ENCODE measurements at places on chromosomes 7 and 10.

DNA sequence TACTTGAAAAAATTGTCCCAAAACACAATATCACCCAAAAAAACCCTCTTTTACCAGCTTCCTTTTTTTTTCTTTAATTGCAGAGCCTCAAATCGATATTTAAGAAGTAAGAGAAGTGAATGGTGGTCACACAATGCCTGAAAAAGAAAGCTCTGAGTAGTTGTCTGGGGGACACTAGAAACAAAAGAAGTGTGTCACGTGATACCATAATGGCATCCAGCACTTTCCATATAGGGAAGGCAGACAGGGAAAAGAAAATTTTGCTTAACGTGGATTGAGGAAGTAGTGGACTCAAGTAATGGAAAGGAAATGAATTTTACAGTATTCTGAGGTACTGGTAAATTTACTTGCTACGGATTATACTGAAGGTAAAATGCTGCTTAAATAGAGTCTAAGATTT is 765.9 kb upstream of the C7orf33 start:
- DNase-seq: no peak

DNA sequence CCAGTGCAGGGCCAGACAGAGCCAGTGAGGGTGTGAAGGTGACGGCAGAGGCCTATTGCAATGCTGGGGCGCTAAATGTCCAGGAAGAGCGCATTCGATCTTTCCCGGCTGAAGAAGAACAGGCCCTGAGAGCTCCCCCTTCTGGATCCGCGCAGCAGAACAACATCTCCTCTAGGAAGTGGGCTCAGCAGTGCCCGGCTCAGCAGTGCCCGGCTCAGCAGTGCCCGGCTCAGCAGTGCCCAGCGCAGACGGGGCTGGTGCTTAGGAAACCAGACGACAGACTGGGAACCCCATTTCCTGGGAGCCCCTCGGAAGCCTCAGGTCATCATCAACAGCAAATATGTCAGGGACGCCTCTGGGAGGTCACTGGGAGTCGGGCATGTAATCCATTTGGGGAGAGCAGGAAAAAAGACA is 4.7 kb upstream of the NOS3 start:
- DNase-seq: peak; percentile 49

DNA sequence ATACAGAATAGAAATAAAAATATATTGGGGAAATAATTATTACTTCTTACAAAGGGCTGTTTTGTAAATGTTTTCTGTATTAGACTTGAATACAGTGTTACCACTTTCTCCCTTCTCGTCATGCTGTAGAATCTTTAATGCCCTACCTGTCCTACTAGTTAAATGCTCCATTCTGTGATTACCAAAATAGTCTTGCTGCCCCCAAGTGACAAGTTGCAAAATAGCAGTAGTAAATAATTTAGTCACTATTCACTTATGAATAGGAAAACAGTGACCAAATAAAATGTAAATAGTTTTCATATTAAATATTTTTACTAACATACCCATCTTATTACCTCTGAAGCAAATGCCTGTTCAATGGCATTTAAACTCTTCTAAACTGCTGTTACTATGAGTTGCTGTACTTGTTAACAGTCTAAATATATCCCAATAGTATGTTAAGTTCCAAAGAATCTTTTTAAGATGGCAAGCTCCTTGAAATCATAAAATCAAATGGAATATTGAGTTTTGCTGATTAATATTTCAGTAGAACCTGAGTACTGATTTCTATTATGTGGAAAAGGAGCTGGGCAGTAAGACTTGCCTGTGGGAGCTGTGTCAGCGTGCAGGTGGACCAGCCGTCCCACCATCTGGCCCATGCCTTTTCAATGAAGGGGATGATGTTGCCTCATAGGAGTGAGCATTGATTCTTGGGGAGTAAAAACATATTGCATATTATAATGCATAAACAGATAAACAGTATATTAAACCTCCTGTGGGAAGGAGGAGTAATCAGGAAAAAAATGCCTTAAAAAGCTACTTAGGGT is 18.1 kb upstream of the OIT3 start:
- DNase-seq: no peak

DNA sequence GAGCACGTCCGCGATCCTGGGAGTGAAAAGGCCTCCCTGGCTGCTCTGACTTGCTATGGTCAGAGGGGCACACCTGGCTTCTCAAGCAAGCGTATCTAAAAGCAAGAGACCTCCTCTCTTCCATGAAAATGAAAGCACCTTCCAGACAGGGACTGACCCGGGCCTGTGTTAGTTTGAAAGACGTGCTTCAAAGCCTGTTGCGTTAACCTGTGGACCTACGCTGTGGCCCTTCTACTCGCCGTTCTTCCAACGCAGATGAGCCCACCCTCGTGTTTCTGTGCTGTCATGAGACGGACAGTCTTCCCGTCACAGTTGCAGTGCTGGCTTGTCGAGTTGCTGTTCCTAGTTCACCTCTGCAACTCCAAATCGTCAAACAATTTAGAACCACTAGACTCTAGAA is 15.5 kb upstream of the GDI2 start:
- no peak for DNase-seq

GRCh38 chr7:4837803-4838625 is 23.8 kb downstream of the PAPOLB start:
- DNase-seq: no peak

DNA sequence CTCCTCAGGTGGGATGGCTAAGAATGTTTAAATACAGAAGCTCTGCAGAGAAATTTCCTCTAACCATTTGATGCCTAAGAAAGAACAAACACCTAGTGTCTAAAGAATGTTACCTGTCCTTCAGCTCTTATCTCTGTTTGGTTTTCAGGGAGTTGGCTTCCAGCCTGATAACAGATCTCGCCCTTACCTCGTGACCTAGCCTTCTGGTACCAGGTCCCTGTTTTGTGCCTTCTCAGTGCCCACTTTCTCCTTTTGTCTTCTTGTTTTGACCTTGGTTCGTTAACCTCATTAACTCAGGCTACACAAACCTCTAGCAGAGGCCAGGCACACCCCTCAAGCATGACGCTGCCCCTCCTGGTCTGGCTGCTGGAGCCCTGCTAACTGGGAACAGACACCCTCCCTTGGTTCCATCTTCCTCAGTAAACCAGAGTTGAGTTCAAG is 16.1 kb upstream of the RAB11FIP2 start:
- no peak for DNase-seq

DNA sequence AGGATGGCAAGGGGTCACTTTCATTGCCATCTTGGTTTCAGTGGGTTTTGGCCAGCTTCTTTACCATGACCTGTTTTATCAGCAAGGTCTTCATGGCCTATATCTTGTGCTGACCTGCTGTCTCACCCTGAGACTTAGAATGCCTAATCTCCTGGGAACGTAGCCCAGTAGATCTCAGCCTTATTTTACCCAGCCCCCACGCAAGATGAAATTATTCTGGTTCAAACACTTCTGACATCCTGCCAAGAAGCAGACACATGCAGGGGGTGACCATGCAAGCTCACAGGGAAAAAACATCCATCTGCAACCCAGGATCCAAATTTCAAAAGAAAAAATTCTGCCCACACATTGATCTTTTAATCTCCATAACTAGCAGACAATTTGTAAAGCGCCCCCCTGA is 88.4 kb upstream of the EEPD1 start:
- no peak for DNase-seq

GRCh38 chr7:47954231-47954911 is 6.1 kb upstream of the PKD1L1 start:
- no peak for DNase-seq

DNA sequence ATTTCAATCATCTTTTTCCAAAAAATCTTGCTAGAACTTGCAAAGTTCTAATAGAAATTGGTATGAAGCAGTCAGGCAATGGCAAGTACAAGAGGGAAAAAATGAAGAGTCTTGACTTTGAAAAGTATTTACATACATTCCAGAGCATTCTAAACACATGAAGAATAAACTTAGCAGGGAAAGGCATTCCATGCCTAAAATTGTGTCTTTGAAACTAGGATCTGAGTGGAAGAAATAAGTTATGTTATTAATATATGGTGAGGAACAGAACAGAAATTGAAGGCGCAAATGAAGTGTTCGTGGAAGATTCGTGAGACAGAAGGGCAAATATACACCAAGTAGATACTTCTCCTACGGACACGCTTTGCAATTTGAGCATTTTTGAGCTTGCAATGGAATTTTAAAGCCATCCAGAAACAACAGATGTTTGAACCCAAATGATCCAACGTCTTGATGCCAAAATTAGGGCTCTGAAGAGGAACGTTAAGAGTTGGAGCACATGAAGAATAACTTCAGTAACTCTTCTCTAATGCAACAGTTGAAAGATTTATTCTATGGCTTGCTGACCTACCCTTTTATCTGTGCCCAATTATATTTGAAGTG is 40.6 kb upstream of the SEPTIN7 start:
- no peak for DNase-seq

GRCh38 chr7:149850007-149850594 is 11.9 kb downstream of the ZNF862 start:
- no peak for DNase-seq

GRCh38 chr7:604884-605531 is 85.4 kb upstream of the PDGFA start:
- no peak for DNase-seq

DNA sequence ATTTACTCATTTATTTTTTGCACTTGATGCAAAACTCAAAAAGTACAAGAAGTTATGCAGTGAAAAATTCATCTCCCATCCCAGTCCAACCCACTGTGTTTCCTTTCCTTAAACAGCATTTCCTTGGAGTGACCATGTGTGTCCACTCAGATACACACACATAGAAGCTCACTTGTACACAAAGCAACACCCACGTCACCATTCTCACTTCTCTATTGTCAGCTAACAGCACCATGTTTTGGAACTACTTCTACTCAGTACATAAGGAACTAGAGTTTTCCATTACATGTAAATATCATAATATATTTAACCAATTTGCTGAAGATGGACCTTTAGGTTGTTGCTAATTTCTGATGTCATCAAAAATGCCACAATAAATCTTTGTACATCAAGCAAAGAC is 167.6 kb downstream of the GRID1 start:
- DNase-seq: no peak

DNA sequence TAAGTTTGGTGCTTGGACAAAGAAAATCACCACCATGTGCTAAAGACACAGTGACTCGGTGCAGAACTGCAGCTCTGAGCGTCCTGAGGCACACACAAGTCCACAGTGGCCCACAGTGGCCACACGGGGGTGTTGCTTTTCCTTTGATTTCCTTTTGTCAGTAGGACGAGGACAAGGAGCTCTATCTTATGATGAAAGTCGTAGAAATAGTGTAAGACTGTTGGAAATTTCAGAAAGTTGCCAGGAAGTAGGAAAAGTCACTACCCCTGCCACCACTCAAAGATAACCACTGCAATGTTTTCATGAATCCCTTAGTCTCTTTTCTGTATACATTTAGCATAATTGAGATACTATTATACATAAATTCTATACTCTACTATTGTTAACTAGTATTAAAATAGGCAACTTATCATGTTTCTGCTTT is 146.0 kb downstream of the TNS3 start:
- no peak for DNase-seq

GRCh38 chr10:128884033-128884425 is 583.0 kb upstream of the MGMT start:
- no peak for DNase-seq

- no peak for DNase-seq
Observed at GRCh38 chr7:104039363-104039762, 49.9 kb upstream of the RELN start.

DNA sequence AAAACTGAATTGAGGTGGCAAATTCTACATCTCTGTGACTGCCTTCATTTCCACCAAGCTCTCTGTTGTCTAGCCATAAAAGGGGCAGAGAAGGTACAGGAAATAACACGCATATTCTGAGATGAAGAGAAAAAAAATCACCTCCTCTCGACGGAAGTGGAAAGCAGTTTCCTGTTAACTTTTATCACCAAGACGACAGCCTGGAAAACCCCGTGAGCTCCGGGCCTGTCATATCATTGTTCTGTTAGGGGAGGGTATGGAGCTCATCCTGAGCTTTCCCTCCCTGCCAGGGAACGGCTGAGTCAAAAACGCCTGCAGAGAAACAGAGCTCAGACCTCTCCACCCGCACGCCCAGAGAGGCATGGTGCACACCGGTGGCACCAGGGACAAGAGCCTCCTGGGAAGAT is 200.3 kb downstream of the PRPF18 start:
- peak; percentile 75 for DNase-seq

GRCh38 chr7:152145853-152146466 is 120.5 kb downstream of the GALNT11 start:
- DNase-seq: no peak

DNA sequence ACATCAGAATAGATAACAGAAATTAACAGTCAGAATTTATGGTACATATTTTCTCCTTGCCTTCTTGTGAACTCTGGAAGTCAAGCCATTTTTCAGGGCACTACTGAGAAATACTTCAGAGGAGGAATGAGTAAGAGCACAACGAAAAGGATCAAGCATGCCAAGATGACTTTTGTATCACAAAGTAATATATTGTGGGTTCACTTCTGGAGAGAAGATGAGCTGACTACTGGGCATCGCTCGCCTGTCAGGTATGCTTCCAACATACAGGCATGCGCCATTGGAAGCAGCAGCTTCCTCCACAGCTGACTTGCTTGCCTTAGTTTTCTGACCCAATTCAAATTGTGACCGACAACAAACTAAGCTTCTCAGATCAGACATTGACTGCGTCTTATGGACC is 137.3 kb downstream of the VTI1A start:
- DNase-seq: no peak

- no peak for DNase-seq
Observed at GRCh38 chr10:122051609-122052385, 62.8 kb downstream of the TACC2 start.

- DNase-seq: no peak
Observed at GRCh38 chr7:105880571-105881330, 4.4 kb upstream of the ATXN7L1 start.

DNA sequence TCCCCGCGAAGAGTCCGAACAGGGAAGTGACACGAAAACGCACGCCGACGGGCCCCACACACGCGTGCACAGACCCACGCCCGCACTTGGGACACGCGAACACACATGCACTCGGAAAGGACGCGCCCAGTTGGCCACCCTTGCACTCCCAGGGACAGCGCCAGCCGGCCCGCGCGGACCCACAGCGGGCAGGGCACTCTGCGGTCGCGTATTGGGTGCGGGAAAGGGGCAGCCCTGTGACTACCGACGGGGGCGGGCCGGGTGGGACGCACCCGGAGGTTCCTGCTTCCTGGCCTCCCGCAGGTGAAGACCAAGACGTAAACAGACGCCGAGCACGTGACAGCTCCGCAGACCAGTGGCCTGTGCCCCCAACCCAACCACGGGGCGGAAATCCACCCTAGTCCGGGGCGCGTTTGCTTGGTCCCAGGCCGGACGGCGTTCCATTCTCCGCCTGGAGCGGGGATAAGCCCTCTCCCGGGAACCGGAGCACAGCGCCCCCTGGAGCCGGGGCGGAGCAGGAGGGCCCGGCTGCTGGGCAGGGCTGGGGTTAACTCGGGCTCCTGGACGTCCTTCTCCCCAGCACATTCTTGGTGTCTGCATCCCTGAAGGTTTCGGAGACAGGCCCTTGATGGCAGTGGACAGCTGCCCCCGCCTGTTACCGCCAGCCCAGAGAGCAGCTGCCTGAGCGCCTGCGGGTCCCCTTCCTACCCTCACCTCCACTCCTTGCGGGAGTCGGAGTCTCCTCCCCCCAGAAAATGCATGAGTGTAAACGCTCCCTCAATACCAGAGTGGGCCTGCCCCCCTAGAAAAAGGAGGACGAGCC is 2.0 kb upstream of the LZTS2 start:
- DNase-seq: peak; percentile 78
